Stimulated activated CD8-positive, alpha-beta memory T cell treated with anti-CD3 and anti-CD28 coated beads, Interleukin-2, amount 100 ng/mL, for 1 hour (primary cell): ENCODE measurements at places on chromosomes 2 and 18.

DNA sequence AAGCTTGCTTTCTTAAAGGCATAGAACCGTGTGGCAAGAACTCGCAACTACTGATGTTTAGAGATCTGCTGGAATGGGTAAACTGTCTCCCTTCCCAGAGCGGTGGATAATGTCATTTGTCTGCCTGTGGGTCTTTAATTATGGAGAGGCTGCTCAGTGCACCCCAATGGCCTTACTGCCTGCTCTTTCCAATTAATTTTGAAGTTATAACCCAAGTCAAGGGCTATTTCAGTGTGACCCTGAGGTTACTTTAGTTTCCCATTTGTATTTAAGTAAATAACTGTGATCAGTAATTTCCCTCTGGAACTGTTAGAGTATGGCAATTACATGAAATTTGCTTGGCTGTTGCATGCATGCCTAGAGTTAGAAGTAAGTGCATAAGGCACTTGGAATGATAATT, 48.9 kb upstream of the LYPD6 start:
- no peak for DNase-seq

- DNase-seq = no peak
These were observed 31.0 kb downstream of the GAD1 start for GRCh38 chr2:170847716-170848115.

- DNase-seq = no peak
These were observed 1267.8 kb downstream of the SUCLG1 start for GRCh38 chr2:83191316-83191715.

- no peak for DNase-seq
These were observed 562.1 kb downstream of the TMX3 start for GRCh38 chr18:68152770-68153169.

DNA sequence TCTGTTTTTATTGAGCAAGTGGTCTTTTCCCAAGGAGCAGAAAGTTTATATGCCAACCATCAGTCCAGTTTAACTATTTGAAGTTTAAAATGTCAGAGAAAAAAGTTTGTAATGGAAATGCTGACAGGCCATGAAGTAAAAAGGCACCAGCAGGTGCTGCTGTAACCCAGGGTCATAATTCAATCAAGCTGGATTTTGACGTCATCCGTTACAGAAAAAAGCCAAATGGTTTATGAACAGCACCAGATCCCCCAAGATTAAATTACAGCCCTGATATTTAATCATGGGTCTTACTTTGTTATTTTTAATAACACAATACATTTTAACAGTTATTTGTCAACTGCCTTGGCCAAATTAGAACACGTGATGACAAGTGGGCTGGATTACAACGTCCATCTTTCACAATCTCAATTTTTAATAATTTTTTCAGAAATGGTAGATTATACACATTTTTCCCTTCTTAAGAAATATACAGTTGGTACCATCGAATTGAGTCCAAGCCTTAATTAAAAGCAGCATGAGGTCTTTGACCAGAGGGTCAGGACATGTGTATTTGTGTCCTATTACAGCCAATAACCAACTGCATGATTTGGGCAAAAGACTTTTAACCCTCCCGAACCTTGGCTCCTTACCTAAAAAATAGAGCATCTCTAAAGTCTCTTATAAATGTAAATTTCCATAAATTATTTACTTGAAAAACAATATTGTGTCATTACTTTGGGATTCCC, 10.0 kb downstream of the TCF4 start:
- no peak for DNase-seq

DNA sequence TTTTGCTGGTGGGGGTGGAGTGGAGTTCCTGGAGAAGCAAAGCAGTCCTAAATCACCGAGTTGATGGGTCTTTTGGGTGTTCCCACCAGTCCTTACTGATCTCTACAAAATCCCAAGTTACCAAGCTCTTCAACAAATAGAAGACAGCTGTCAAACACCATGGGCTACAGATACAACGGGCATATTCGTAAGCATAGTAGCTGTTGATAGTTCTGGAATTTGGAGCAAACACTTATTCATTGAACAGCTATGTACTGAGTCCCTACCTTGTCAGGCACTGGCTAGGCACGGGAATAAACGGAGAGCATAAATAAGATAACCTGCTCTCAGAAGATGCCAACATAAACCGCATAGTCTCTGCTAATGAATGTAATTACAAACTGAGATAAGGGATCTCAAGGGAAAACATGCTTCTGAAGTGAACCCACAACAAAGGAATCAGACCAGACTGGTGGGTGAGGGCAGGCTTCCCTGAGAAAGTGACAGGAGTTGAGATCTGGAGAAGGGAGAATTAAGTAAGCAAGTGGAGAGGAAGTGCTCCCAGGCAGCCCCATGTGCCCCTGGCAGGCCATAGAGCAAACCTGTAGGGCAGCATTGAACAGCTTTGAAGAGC, 947 bp upstream of the ANKRD44 start:
- no peak for DNase-seq

DNA sequence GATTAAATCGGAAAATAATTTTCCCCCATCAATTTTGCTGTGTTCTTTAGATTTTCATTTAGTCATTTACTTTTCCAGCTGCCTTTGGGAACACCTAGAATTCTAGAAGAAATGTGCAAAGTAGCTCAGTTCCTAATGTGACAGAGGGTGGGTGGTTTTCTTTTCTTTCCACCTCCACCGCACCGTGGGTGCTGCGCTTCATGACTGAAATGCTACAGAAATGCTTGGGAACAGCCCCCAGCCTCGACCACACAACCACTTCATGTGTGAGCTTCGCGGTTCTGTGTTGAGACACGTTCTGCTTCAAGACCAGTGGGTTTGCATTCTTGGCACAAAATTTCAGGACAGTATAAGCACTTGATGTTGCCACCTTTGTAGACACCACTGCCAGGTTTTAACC, 30.9 kb downstream of the E2F6 start:
- DNase-seq = no peak

- DNase-seq = no peak
These were observed 67.8 kb upstream of the HDAC4 start for GRCh38 chr2:239468491-239469105.

- no peak for DNase-seq
These were observed 111.6 kb upstream of the LTBP1 start for GRCh38 chr2:32835148-32835547.

- no peak for DNase-seq
These were observed 226.1 kb downstream of the DYSF start for GRCh38 chr2:71679491-71679890.

GRCh38 chr2:54680397-54681041, 42.9 kb upstream of the EML6 start:
- DNase-seq = no peak

GRCh38 chr2:188984065-188984491, 9.9 kb downstream of the COL3A1 start:
- no peak for DNase-seq

GRCh38 chr2:175807031-175807873, 194.8 kb downstream of the LNPK start:
- DNase-seq = no peak

- DNase-seq = no peak
These were observed 158.5 kb upstream of the NOSTRIN start for GRCh38 chr2:168643979-168644378.

GRCh38 chr18:57976230-57976773, 67.7 kb upstream of the NEDD4L start:
- DNase-seq = no peak

- no peak for DNase-seq
These were observed 2.2 kb downstream of the SEPTIN10 start for GRCh38 chr2:109611467-109612095.

GRCh38 chr2:79758042-79758441, 245.2 kb downstream of the CTNNA2 start:
- DNase-seq = no peak

DNA sequence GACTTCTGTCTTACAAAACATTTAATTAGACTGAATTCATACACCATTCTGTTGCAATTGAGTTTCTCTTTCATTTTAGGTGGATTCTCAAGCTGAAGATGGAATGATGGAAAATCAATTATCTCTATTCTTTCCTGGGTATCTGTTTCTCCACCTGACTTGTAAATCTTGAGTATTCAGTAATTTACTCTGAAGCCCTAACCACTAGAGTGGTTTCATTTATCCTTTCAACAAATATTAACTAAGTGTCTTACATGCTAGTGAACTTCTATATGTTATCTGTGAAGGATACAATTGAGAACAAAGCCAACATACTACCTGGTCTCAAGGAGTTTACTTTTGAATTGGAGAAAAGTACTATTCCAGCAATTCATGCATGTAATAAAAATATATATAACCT, 94.1 kb upstream of the ZNF804A start:
- no peak for DNase-seq

GRCh38 chr2:60432035-60432601, 121.3 kb downstream of the BCL11A start:
- no peak for DNase-seq

DNA sequence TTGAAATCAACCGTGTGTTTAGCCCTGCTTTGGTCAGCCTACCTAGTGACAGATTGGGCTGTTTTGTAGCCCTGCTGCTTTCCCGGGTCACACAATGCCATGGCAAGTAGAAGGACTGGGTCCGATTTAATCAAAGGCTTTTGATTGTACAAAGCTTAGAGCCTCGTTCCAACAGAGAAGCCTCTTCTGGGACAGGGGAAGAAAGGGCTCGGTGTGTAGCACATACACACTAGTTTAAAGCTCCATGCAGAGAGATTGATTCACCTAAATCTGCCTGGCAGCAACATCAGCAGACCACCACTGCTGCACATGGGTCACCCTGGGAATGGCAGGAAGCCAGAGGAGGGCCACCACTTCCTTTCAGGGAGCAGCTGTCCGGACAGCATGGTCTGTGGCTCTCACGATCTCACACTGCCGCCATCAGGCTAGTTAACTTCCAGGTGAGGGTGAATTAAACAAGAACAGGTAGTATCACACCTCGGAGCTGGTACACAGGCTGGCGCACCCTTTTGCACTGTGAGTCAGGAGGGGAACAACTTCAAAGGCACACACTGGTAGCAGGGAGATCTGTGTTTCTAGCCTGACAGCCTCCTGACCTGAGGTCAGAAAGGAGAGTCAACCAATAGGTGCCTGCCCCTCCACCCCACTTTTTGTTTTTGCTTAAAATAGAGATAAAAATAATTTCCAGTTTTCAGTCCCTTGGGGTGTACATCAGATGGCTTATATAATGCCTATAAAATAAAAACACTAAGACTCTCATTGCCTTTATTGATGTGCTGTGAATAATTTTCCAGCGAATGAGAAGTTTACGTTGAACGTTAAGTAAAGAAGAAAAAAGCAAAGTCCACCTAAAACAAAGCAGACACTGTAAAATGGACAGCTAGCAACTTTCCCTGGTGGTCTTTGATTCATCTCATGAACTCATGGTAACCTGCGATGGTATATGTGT, 108.5 kb downstream of the CDCA7 start:
- no peak for DNase-seq

DNA sequence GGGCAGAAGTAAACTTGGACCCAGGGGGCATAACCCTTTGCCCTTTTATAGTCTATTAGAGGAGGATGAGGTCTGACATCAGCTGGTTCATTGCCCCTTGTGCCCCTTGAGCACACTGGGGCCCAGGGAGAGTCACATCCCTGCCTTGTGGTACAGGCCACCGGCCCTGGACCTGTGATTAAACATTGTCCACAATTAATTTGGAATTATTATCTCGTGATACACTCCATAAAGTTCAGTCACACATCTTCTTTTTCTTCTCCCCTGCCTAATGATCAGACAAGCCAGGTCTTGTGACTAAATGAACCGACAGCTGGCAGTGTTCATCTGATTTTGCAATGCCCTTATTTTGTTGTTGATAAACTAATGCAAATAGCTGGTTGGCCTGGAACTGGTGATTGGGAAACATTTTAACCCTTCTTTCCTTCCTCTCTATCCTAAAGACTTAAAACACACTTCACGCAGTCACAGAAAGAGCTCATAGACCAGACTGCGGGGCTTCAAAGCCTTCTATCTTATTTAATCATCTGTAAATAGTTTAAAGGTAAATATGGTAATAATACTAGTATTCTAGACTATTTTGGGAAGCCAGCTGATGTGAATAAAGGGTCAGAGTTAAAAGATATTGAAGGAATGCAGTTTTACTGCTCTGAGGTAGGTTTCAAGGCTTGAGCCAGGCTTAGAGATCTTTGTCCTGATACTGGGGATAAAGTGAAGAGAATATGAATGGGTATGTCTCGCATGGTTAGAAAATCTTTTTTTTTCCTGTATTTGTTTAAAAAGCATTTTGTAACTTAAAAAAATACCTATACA, 13.4 kb downstream of the IL1R1 start:
- DNase-seq = no peak

- no peak for DNase-seq
These were observed 1199.1 kb downstream of the CNTNAP5 start for GRCh38 chr2:125224188-125224587.

DNA sequence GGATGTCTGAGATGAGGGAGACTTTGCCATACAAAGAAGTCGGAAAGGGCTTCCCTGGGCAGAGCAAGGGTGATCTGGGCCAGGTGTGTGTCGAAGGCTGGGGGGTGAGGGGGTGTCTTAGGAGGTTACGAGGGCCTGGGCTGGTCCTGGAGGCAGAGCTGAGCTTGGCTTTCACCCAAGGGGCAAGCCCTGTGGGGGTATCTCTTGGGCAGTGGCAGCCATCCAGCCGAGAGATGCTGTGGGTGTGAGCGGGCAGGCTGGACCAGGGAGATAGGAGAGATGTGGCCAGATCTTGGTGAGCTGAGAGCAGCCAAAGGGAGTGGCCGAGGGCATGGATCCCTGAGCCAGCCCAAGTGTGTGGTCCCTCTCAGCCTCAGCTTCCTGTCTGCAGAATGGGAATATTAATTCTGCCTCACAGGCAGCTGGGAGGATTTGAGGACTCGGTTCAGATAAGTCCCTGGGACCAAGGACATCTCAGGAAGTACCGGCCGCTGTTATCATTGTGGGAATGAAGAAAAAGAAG, 33.0 kb downstream of the MAL start:
- DNase-seq = no peak

GRCh38 chr2:236303935-236304334, 39.7 kb upstream of the ASB18 start:
- DNase-seq = no peak

- DNase-seq = no peak
These were observed 2796.7 kb upstream of the TEKT4 start for GRCh38 chr2:92074549-92074898.

DNA sequence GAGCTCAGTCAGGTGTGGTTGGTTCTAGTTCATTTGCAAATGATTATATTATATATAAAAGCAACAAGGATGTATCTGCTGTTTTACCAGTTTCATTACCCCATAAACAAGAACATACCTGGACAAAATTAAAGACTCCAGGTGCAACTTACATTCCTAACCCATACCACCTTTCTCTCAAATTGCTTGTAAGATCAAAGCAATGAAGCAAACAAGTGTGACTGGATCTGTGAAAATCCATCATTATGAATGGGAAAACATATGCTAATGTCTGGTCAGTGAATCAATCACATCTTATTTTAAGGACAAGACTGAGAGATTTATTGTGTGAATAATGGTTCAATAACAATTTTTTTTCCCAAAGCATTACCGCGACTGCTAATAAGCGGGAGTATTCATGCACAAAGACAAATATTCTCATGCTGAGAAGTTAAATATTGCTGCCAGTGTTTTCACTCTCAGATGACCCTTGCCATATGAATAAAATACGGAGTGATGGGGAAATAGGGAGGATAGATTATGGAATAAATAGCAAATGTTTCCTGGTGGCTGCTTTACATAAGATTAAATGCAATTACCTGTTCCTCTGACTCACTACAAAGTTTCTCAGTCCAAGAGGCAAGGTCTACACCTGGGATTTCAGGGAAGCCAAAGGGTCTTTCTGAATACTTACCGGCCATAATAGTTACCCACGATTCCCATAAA, 59.3 kb downstream of the WDR75 start:
- DNase-seq = no peak

GRCh38 chr18:27887287-27887686, 289.6 kb downstream of the CDH2 start:
- no peak for DNase-seq

GRCh38 chr2:207157162-207157481, 8.6 kb downstream of the KLF7 start:
- no peak for DNase-seq

GRCh38 chr2:111249806-111250205, 129.1 kb downstream of the BCL2L11 start:
- no peak for DNase-seq
